ENCODE measurements at places on chromosomes 7 and 10.

- no peak for DNase-seq
Observed at GRCh38 chr7:64874562-64875250, 28.4 kb upstream of the ZNF273 start.

DNA sequence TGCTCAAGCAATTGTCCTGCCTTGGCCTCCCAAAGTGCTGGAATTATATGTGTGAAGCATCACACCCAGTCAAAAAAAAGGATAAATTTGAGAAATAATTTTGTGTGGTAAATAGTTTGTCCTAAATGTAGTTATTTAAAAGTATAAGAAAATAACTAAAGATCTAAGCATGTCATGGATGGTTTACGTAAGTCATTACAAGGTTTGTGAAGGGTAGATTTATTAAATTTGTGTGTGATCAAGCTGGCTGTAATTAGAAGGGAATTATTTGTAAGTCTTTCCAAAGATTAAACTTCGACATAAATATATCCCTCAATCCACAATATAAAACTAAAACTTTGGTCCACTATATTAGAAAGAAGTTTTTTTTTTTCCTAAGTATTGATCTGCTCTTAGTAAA lies 28.6 kb downstream of the ORC5 start:
- DNase-seq, result no peak

DNA sequence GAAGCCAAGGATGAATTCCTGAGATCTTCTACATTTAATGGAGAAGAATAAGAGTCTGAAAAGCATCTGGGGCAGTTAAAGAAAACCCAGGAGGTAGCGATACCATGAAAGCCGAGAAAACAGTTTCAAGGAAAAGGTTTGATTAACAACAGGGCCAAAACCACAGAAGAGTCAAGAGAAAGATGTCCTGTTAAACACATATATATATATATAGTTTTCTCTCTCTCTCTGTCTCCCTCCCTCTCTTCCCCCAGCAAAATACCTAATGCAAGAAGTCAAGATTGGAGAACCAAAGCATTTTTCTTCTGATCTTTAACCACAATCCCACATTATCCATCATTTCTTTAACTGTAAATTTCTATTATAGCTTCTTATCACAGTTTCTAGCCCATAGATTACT lies 261.4 kb downstream of the SNX13 start:
- no peak for DNase-seq

DNA sequence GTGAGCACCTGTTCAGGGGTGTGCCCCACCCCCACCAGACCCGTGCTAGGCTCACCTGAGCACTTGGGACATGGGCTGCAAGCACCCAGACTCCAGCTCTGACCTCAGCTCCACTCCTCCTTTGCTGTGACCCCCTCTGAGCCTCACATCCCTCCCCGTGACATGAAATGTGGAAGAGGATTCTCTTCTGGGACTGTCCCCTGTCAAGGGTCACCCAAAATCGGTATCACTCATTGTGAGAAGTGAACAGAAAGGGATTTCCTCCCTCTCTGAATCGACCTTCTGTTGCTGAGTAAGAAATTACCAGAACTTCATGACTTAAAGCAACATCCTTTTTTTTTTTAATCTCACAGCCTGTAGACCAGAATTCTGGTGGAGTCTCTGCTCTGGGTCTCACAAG lies 6.2 kb upstream of the CHST15 start:
- no peak for DNase-seq

DNA sequence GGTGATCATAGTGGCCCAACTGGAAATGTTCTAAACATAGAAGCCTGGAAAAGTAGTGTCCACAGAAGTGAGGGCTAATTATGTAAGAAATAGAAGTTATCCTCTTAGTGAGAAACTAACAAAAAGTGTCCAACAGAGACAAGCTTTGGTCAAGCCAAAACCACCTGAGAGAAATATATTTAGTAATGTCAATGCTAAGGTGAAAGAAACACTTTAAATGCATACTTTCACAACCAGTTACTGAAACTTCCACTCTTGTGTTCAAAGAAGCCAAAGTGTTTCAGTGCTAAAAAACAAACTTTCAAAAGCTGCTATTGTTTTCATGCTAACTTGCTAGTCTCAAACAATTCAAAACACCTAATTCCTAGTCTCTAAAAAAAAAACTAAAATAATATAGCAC lies 18.1 kb downstream of the RAB11FIP2 start:
- DNase-seq, result no peak

DNA sequence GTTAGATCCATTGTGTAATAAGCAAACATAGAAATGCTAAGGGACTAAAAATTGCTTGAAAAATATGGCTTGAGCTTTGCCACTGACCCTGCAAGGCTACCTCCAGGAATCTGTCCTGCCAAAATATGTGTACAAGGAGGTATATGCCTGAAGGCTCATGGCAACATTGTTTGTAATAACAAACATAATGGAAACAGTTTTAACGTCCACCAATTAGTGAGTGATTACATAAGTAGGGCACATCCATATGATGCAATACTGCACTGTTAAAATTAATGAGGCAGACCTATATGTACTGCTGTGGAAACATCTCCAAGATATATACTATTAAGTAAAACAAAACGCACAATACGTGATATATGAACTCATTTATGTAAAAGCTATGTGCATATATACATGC lies 13.1 kb upstream of the GOT1 start:
- DNase-seq, result no peak

GRCh38 chr10:47206449-47207280 lies 93.3 kb upstream of the GDF10 start:
- peak; percentile 46 for DNase-seq

GRCh38 chr7:96414931-96415292 lies 93.0 kb upstream of the SLC25A13 start:
- peak; percentile 50 for DNase-seq

- DNase-seq, result no peak
Observed at GRCh38 chr7:27947586-27948278, 207.8 kb downstream of the TAX1BP1 start.

DNA sequence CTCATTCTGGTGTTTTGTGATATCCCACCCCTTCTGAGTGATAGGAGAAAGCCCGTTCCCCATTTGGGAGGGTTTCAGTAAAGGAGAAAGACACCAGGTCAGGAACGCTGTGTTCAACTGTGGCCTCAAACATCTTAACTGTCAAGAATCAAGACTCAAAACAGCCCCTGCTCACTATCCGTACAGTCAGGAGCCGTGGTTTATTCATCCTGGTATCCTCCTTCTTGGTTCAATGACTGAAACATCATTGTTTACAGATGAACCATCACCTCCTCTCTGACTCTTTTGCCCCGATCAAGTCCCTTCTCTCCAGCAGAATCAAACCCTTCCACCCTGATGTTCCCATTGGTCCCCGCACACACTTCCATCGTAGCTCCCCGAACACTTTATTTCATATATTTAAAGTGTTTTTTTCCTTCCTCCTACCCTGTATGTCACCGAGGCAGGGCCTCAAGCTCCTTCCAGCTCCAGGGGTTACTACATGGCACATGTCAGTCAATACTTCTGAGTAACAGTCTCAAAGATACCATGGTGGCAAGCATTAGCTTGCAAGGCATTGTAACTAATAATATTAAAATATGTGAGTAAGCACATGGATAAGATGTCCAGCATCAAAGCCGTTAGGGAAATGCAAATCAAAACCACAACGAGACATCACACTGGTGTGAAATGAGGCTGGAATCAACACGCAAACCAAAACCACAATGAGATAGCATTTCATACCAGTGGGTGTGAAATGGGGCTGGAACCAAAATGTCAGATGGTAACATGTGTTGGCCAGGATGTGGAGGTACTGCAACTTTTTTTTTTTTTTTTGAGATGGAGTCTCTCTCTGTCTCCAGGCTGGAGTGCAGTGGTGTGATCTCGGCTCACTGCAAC lies 124.7 kb upstream of the C1QL3 start:
- no peak for DNase-seq

- no peak for DNase-seq
Observed at GRCh38 chr7:54397836-54398612, 144.2 kb upstream of the VSTM2A start.

- DNase-seq, result no peak
Observed at GRCh38 chr10:119025336-119025735, 4.2 kb upstream of the NANOS1 start.

- DNase-seq, result no peak
Observed at GRCh38 chr7:151682831-151683614, 163.3 kb upstream of the RHEB start.
